ENCODE measurements at places on chromosomes 6 and 20.

DNA sequence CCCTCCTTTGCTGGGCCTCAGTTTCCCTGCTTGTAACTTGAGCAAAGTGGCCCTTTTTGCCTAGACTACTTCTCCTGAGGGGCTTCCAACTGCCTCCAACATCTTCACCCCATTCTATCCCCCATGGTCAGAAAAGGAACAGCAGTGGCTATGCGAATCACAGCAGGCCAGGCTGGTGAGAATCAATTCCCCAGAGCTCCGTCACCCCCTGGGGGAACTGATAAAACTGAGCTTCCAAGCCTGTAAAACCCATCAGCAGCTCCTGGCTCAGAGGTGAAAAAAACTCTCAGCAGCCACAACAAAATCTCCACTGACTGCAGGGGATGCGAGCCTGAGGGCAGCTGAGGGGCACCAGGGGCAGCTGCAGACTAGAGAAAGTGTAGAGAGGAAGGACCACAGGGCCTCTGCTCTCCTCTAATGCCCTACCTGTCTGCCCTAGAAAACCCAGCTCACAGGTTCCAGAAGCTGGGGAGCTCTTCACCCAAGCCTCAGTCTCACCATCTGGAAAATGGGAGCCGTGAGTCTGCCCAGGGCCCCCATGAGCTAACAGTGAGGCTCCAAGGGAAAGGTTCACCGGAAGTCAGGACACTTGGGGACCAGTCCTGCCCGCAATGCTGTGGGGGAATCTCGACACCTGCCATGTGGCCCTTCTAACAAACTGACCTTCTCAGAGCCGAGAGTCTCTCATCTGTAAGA lies 120.6 kb downstream of the GRM4 start:
- no peaks in the 10 kb centered on the region for H3K4me1 ChIP-seq
- H3K27me3 ChIP-seq, result no peaks in the 10 kb centered on the region
- DNase-seq, result no peak

GRCh38 chr6:81634155-81634880 lies 118.2 kb downstream of the TENT5A start:
- H3K36me3 ChIP-seq, result no peaks in the 10 kb centered on the region
- H3K27me3 ChIP-seq, result no peaks in the 10 kb centered on the region
- no peak overlapping the region for H3K4me3 ChIP-seq

- no peaks in the 10 kb centered on the region for H3K36me3 ChIP-seq
- DNase-seq, result no peak
- no peak overlapping the region for H3K4me3 ChIP-seq
- H3K27ac ChIP-seq, result no peak overlapping the region
Measured at GRCh38 chr6:107563694-107564588, 74.0 kb downstream of the SOBP start.

DNA sequence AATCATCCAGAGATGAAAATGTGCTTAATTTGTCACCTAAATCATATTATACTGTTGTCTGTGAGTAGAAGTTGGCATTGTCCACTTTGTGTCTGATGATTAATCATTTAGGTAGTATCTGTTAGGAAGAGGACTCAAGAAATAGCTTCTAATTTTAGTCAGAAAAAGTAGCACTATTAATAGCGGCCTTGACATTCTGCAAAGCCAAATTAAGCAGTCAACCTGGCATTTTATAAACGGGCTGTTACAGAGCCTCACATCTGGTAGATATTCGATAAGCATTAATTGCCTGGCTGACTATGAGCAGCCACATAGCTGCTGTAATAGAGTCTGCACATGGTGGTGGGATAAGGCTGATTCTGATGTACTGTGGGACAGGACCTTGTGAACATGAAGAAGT lies 99.5 kb downstream of the KLHL32 start:
- no peaks in the 10 kb centered on the region for H3K27me3 ChIP-seq
- no peak overlapping the region for H3K27ac ChIP-seq
- H3K4me1 ChIP-seq, result no peaks in the 10 kb centered on the region
- DNase-seq, result no peak

DNA sequence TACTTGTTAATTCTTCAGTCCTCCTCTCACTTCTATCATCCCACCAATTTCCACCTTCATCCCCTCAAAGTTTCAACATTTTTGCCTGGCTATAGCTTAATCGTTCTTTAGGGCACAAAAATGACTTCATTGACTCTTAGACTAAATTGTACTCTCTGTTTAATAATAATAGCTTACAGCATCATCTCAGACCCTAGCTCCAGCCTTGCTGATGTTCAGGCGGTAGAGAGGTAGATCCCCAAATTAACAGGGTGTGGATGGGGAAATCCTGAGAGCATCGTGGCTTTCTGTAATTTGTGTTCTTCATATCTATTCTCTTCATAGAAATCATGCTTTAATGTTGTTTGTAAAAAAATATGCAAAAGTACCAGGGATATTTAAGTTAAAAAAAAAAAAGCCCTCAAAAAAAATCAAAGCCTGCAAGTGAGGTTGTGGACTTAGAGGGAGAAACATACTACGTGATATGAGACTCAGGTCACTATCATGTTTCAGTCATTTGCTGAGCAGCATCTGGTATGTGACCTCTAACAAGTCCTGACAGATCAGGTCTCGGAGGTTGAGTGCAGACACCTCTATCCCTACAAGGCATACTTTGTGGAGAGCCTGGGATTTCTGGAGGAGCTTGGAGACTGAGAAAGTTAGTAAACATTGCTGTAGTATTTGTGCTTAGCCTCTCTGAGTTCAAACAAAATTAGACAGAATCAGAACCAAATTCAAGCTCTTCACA lies 1063.3 kb upstream of the CITED2 start:
- H3K4me1 ChIP-seq, result no peaks in the 10 kb centered on the region
- H3K27me3 ChIP-seq, result no peaks in the 10 kb centered on the region
- no peak overlapping the region for H3K27ac ChIP-seq
- DNase-seq, result no peak
- no peaks in the 10 kb centered on the region for H3K36me3 ChIP-seq

GRCh38 chr6:53639520-53639919 lies 26.0 kb downstream of the KLHL31 start:
- DNase-seq, result no peak
- H3K36me3 ChIP-seq, result no peaks in the 10 kb centered on the region
- H3K27ac ChIP-seq, result no peak overlapping the region
- no peaks in the 10 kb centered on the region for H3K4me1 ChIP-seq
